ENCODE measurements at places on chromosomes 2 and 18. TPM values are rescaled to one million over a fixed set of nuclear protein-coding genes. Genes with fewer than 3 reads are reported as not detected.

GRCh38 chr2:183284606-183285005 is 160.4 kb downstream of the NUP35 start:
- no peak for DNase-seq

- DNase-seq, result no peak
Observed at GRCh38 chr18:65919663-65920062, 168.9 kb downstream of the CDH7 start.

DNA sequence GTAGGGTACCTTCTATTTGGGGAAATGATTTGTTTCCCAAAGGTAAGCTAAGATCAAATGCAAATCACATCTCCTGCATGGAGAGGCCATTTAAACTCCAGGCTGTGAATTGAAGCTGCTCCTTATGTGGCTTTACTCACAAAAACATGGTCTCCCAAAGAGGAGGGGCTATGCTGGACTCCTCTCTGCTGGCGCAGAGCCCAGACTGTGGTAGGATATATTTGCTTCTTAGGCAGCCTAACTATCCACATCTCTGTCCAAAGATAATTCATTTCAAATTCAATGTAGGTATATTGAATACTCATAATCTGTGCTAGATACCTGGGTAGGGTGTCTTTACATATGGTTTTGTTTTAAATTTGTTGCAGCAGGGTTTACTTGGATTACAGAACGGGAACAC is 358.5 kb downstream of the ALK start:
- DNase-seq, result no peak

The UCN gene
- total RNA-seq, result 4.4 TPM

- no peak for DNase-seq
Observed at GRCh38 chr2:229235131-229235914, 35.8 kb downstream of the PID1 start.

The ELOA2 gene
- total RNA-seq, result not detected

DNA sequence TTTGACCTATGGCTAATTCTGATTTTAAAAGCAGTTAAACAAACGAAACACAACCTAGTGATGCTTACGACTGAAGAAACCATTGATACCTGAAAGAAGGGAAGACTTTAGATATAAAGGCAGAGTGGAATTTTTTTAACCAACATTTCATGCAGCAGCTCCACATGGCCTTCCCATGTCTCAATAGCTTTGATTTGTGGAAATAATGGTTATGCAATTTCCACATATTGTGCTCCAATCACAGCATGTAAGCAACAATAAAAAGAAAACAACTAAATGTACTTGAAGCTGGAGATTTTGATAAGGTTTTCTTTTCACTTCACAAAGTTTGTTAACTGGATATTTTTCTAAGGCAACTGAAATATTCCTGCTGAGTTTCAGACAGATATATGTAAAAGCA is 82.0 kb upstream of the SLC39A10 start:
- no peak for DNase-seq

DNA sequence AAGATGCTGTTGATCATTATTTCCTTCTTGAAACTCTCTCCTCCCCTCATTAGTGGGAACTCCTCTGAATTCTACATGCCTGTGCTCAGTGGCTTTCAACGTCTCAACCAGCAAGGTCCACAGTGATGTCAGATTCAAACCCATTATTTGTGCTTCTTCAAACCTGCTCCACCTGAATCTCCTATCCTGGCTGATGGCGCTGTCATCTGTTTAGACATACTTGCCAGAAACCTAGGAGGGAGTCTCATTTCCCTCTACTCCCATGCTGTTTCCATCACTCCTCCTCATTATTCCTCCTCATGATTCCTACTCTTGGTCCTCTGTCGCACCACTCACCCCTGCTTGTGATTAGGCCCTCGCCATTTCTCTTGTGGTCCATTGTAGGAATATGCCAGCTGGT is 2.9 kb upstream of the LPIN2 start:
- no peak for DNase-seq

All from Panc1 (cell line).